GM20000 (cell line): ENCODE measurements at places on chromosomes 7 and 10.

DNA sequence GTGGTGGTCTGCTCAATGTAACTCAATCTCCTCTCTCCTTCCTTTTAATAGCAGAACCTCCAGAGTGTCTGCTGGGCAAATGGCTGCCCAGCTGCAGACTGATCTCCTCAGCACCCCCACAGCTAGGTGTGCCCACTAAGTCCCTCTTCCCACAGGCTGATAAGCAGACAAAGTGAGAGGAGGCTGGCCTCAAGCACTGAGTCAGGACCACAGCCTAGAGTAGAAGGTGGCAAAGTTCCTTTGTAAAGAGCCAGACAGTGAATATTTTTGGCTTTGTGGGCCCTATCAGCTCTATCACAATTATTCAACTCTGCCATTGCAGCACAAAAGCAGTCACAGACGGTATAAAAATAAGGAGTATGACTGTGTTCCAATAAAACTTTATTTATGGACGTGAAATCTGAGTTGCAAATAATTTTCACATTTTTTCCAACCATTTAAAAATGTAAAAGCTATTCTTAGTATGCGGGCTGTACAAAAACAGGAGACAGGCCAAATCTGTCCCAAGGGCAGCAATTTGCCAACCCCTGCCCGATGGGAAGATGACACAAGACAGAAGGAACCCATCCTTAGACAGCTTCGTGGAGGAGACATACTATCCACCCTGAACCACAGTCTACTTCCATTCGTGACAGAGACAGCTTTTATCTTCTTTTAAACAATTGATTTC is 23.4 kb downstream of the JAZF1 start:
- DNase-seq = no peak

- no peak for DNase-seq
Measured at GRCh38 chr10:131041441-131041840, 270.1 kb downstream of the TCERG1L start.

- no peak for DNase-seq
Measured at GRCh38 chr10:121440461-121440860, 157.8 kb downstream of the FGFR2 start.

- DNase-seq = peak; percentile 75
Measured at GRCh38 chr10:788796-789748, 99.6 kb upstream of the DIP2C start.

- no peak for DNase-seq
Measured at GRCh38 chr10:103881416-103882284, 26.3 kb upstream of the SH3PXD2A start.

DNA sequence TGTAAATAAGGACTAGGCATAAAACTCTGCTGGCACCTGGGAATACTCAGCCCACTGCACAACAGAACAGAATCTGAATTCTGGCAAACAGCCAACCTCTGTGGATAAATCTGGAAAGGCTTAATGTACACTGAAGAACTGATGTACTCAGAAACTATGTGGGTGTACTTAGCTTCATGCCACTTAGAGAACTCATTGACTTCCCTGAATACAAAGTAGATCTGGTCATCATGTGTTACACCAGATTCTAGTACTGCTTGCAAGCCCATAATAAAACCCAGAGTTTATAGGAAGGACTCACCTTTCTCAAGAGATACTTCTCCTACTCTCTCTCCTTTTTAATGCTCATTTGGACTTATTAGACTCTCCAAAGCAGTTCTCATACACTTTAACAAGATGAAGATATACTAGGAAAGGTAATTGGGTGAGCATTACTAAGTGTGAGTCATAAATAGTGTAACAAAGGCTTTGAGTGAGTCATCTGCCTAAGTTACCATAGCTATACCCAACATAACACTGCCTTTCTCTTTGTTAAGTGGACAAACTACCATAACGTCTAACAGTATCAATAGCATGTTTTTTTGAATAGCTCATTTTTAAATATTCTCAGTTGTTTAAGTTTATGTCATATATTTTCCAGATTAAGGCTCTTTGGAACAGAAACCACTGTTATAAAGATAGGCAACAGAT is 309.1 kb downstream of the MDFIC start:
- no peak for DNase-seq

- peak; percentile 47 for DNase-seq
Measured at GRCh38 chr7:90892213-90892612, 296.1 kb downstream of the CDK14 start.

- no peak for DNase-seq
Measured at GRCh38 chr10:59901470-59901869, 4.9 kb downstream of the CCDC6 start.

DNA sequence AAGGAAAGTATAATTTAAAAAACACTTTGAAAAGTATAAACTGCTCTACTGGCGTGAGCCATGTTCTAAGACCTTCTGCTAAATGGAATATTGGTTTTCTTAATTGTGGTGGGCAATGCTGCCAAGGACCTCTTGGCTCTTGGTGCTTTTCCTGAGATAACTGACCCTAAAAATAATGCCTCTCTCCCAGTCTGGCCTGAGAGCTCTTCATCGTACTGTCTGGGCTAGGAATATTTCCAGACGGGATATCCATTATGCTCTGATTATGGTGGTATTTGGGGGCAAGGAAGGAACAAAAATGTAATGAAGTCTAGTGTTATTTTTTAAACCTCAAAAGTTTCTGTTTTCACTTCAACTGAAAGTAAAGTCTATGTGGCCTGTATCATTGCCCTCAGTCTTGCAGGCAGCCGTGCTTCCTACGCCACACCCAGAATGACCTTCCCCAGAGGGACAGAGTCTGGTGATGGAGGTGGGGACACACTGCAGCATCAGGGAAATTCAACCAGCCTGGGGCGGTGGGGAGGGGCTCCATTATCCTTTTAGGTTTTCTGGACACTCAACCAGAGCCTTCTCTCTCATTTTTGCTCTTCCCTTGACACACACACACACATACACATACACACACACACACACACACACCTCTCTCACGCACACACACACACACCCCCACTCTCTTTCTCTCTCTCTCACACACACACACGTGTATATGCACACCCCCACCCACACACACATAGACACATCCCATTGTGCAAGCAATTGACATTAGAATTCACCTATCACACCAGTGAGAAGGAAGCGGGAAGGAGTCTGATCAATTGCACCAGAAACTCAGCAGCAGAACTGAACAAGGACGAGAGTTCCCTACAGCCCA is 99.6 kb downstream of the LRRC18 start:
- DNase-seq = peak; percentile 41

- no peak for DNase-seq
Measured at GRCh38 chr10:79434223-79434687, 11.2 kb downstream of the ZCCHC24 start.

- DNase-seq = no peak
Measured at GRCh38 chr10:48885376-48885775, 54.3 kb downstream of the LRRC18 start.

DNA sequence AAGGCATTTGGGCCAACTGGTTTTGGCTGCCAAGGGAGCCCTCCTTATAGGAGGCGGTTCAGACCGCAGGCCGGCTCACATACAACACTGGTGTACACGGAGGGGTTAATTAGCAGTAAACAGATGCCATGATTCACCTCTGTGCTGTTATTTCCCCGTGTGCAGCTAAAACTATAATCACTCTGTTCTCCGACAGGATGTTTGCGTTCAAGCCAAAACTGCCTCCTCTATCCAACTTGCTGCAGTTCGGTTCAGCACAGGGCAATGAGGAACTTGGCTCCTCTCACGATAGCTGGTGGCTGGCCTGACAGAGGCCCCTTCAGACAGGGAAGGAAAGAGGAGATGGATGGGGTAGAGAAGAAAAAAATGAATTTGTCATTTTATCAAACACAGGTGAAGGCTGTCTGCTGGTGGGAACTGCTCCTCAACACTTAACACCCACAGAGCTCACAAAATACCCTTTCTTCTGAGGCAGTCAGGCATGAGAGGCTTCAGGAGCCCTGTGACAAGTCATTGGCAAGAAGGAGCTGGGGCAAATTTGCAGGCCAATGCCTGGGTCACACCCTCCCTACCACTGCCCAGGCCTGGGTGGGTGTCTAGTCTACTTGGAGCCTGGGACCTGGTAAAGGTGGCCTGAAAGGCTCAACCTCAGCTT is 24.0 kb downstream of the KCNMA1 start:
- DNase-seq = no peak
